ENCODE measurements at places on chromosomes 7 and 10.

DNA sequence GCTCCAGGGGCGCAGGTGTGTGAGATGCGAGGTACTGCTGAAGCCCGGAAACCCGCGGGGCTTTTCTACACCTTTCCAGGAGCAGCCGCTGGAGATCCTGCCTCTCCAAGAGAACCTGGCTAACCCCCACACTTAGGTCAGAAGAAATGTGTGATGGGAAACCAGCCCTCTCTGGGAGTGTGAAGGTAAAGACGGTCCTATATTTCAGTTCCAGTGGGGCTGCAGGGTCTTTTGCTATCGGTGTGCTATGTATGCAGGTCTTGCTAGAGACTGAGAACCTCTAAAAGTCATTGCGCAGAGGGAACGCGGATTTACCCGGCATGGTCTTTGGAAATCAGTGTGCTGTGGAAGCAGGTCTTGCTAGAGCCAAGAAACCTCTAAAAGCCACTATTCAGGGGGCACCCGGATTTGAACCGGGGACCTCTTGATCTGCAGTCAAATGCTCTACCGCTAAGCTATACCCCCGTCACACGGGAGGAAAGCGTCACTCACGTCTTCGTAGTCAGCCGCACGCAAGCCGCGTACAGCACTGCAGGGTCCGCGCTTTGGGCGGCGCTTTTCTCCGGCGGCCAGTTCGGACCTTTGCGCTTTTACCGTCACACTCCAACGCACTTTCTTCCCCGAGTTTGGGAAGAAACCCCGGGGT, 46.0 kb downstream of the ZNF777 start:
- no peak for DNase-seq

GRCh38 chr7:82726038-82726800, 282.6 kb upstream of the CACNA2D1 start:
- no peak for DNase-seq

GRCh38 chr10:66684581-66684980, 241.3 kb upstream of the LRRTM3 start:
- no peak for DNase-seq

DNA sequence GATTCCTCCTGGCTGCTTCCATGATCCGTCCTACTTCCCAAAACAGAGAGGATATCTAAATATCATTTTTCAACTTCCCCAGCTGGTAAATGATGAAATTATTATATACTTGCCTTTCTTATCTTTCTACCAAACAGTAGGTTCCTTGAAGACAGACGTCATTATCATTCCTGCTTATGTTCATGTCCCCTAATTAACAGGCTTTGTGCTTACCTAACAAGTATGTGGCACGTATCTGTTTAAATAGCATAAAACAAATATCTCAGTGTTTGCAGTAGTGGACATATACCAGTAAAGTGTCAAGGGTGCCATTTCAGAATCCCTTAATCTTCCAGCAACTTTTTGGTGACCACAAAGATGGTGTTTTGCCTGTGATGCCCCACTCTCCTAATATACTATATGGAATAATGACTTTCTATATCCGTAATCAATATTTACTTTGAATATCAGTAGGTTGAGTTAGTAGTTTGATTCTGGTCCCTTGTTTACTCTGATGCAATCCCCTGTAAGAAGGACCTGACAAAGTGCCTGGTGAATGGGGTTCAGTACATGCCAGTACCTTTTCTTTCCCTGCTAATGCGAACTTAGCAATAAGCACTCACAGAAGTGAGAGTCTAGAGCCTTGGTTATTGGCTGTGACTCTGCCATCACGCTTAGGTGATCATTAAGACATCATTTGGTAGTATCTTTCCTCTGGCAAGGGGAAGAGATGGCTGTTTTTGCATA, 124.4 kb downstream of the ITIH5 start:
- DNase-seq = no peak

DNA sequence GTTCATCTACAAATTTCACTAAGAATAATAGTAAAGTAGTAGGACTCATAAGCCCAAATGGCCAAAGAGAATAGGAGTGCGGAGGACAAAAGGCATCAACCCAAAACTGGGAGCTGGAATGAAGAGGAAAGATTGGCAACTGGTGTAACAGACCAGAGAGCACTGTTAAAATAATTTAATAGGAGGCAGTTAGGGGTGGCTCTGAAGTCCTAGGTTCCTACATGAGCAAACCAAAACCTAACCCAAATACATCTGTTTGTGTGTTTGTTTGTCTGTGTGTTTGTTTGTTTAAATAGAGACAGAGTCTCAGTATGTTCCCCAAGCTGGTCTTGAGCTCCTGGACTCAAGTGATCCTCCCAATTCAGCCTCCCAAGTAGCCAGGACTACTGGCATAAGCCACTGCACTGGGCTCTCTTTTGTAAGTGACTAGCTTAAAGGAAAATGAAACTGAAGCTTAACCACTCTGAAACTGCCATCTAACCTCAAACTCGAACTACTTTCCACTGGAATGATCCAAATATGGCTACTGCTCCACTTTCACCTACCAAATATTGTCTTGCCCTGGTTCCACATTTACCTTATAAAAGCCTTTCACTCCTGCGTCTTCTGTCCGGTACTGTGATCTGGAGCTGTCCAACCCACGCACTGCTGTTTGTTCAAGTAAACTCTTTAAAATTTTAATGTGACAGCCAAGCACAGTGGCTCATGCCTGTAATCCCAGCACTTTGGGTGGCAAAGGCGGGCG, 94.9 kb downstream of the AKR1D1 start:
- no peak for DNase-seq

GRCh38 chr7:76278540-76278939, 23.9 kb upstream of the HSPB1 start:
- DNase-seq = no peak

- no peak for DNase-seq
These were observed 187.2 kb downstream of the PPP1R3A start for GRCh38 chr7:113731571-113731970.

- no peak for DNase-seq
These were observed 168.4 kb downstream of the BTAF1 start for GRCh38 chr10:92091965-92092364.

DNA sequence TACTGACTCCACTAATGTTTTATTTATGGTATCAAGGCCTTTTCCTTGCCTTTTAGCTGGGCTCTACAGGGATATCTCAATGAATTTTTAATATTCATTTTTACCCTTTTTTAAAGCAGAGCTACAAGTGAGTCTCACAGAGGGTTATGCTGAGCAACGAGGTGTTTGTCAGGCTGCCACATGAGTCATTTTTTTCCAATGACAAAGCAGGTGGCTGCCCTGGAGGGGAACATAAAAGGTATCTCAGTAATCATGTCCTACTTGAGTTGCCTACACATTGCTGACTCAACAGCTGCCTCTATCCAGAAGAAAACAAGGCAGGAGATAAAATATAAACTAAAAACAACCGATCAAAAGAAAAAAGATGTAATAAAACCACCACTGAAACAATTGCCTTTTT, 1004.9 kb upstream of the POT1 start:
- no peak for DNase-seq

DNA sequence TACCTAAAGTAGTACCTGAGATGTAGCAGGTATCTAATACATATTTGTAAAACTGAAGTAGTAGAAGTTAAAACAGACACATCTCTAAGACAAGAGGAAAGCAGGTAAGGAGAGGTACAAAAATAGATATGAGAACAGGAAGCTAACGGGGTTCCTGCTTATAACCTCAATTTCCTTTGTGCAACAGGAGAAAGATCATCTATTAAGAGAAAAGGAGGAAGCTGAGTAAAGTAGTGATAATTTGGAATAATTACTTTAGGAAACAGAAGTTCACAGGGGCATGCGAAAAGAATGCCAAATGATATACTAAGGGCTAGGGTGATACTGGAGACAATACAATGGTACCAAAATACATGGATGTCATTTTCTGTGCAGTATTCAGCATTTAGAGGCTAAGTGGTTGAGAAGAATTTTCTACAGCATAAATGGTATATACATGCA, 108.7 kb downstream of the NRBF2 start:
- no peak for DNase-seq

- no peak for DNase-seq
These were observed 176.0 kb downstream of the SKAP2 start for GRCh38 chr7:26688388-26688787.

DNA sequence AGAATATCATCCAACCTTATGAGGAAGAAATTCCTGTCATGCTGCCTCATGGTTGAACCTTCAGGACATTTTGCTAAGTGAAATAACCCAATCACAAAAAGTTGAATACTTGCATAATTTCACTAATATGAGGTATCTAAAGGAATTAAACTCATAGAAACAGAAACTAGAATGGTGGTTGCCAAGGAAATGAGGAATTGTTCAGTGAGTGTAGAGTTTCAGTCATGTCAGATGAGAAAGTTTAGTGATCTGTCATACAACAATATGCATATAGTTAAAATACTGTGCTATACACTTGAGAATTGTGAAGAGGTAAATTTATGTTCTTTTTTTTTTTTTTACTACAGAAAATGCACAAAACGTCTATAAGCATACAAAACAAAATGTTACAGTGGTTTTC, 60.7 kb downstream of the R3HCC1L start:
- no peak for DNase-seq

GRCh38 chr7:116231949-116232348, 21.6 kb downstream of the TES start:
- DNase-seq = no peak

DNA sequence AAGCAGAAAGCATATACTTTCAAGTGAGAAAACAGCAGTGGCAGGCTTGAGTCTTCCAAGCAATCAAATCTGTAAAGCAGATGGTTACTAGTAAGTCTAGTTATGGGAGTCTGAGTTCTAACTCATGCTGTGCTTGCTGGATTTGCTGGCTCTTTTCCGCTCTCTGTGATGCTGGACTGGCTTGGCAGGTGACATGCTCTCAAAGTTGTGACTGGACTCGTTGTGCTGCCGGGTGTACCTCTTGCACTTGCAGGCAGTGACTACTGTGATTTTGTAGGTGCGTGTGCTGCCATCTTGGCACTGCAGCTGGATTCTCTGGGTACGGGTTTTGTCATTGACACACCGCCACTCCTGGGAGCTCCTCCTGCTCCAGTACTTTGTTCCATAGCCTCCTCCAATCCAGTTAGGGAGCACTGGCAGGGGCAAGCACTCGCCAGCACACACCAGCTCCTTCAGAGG, 3.1 kb downstream of the SOSTDC1 start:
- DNase-seq = no peak

DNA sequence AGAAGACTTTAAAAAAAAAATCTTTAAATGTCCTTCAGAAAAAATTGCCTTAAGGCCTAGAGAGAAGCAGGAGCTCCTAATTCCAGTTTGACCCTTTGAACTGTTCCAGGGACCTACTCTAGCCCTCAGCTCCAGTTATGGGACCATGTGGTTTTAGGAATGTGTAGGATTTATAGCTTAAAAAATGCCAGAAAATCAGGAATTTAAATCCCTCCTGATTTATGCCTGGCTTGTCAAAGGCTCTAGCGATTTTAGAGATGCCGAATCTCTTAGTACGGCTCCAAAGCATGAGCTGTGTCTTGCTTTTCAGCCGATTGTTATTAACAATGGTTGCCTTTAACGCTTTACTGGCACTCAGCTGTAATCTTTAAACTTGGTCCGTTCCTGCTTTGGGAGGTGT, 130.6 kb upstream of the NPVF start:
- DNase-seq = no peak
